ENCODE measurements at places on chromosomes 16 and 17. TPM values are rescaled to one million over a fixed set of nuclear protein-coding genes. Genes with fewer than 3 reads are reported as not detected.

- no peak for DNase-seq
These were observed 29.3 kb downstream of the GNGT2 start for GRCh38 chr17:49180998-49181635.

The ANTKMT gene
- total RNA-seq: 21.5 TPM

The SPN gene
- total RNA-seq: 175 TPM

The TMC8 gene
- total RNA-seq: 430 TPM

GRCh38 chr17:77771587-77771986, 186.9 kb upstream of the TNRC6C start:
- DNase-seq: no peak

All from CD4-positive, alpha-beta memory T cell (primary cell).